ENCODE measurements at places on chromosomes 7 and 10.
A peak's percentile ranks its signal among the peaks of the same experiment; 100 is the strongest.

GRCh38 chr10:120600871-120601649, 144.0 kb downstream of the PLPP4 start:
- no peak for DNase-seq

GRCh38 chr7:121062671-121063279, 74.3 kb downstream of the CPED1 start:
- DNase-seq = no peak

DNA sequence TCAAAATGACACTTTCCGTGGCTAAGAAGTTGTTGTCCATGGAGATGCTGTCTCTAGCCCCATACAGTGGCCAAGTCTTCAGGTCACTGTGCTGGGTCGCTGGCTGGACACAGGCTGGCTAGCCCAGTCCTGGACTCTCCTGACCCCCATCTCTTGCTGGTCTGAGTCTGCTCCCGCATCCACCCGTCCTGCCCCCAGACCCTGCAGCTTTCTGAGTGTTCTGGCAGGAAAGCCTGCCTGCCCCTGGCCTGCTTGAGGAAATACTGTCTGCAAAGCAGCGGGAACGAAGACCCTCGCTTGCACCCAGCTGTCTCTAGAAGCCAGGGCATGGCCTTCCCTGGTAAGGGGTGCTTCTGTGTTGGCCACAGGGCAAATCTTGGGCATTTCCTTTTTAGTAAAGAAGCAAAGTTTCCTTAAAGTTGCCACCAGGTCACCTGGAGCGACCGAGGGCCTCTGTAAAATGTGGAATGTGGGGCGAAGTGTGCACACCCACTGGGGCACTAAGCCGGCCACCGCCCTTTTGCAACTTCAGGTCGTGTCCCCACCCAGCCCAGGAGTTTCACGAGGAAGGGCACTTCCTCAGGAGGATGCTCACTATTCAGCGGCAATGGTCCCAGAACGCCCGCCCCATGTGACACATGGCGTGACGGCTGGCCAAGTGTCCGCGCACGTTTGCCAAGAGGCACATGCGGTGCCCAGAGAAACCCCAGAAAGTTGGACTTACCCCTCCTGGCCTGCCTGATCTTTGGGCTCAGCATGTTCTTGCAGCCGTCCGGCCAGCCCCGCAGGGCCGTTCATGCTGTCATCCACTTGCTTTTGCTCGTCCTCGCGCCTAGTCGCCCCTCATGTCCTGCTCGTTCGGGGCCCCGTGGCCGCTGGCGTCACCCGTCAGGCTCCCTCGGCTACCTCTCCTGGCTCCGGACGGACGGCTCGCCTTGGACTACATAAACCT, 558 bp downstream of the ARHGAP22 start:
- no peak for DNase-seq

GRCh38 chr10:78861529-78862327, 207.0 kb upstream of the ZMIZ1 start:
- no peak for DNase-seq

- peak; percentile 40 for DNase-seq
Observed at GRCh38 chr7:39950473-39951225, 593 bp downstream of the CDK13 start.

DNA sequence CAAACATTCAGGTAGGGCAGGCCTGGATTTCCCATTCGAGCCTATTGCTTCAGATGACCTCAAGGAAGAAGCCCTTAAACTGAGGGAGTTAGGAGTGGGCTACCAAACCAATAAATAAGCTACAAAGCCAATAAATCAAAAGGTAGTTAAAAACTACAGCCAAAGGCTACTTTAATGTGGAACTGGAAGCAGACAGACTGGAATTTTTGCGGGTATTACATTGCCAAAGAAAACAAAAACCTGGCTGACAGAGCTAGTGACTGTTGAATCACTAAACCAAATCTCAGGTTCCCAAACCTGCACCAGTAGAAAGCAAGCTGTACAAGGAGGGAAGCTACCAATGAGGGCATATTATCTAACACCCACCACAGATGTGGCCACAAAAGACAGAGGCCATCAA, 315.6 kb downstream of the GRM8 start:
- DNase-seq = no peak

DNA sequence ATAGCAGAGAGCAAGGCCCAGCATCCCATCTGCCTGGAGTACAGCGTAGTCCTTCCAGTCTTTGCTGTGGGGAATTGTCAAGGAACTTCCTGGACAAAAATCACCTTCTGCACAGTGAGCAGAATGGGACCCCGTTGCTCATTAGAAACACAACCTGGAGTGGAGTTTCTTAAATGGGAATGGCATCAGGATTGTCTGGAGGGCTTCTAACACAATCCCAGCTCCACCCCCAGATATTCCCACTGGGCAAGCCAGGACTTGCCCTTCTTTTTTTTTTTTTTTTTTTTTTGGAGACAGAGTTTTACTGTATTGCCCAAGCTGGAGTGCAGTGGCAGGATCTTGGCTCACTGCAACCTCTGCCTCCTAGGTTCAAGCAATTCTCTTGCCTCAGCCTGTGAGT, 356.4 kb downstream of the GALNT17 start:
- no peak for DNase-seq

GRCh38 chr7:152911226-152911560, 151.6 kb downstream of the ACTR3B start:
- DNase-seq = no peak

DNA sequence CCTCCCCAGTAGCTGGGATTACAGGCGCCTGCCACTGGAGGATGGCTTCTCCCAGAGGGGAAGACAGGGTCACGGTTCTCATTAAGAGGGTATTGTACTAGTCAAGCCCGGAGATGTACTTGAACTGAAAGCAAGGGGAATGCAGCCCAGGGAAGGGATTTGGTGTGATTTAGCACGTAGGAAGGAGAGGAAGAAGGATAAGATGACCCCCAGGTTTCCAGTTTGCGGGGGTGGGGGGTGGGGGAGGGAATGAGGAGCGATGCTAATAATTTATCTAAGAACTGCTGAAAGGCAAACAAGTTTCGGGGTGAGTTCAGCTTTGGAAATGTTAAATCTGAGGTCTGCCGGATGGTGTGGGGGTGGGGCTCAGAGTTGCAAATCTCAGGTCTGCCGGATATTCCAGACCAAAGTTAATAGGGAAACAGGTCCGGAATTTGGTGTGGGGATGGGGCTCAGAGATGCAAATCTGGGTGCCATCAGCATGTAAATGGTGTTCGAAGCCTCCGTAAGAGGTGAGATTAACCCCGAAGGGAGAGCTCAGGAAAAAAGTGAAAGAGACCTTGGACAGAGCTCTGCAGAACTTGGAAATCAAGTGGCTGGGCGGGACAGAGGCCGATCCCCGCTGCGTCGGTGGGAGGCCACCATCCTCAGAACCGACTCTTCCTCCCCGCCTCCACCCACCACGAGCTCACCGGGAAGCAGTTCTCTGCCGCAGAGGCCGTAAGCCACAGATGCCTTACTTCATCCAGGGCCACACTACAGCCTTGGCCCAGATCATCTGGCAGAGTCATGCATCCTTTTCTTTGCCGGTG, 1.6 kb upstream of the SEPHS1 start:
- DNase-seq = no peak

- DNase-seq = no peak
Observed at GRCh38 chr10:14244147-14244546, 86.6 kb downstream of the FRMD4A start.

DNA sequence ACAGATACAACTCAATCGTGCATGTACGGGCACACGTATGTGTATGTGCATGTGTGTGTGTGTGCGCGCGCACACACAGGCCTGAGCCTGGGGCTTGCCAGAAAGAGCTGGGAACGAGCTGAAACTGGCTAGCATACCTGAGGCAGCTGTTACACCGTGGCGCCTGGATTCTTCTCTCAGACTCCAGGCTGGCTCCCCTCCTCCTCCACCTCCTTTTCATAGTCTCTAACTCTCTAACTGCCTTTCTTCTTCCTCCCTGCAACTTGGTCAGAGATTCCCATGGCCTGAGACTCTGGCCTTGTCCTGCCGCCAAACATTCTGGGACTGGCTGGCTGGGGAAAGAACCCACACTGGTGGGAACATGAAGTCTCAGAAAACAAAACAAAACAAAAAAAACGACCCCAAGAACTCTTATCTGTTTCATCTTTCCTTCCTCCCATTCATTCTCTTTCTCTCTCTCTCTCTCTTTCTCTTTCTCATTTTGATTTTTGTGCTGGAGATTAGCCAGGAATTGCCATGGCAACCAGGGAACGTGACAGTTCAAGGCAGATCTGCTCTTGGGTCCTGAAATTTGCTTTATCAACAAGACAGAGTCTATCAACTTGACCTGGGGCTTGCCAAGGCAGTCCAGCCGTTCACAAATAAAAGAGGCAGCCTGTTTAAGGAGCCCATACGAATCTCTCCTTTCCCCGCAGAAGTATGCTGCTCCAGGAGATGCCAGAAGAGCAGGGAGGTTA, 76.8 kb upstream of the SEM1 start:
- DNase-seq = no peak

DNA sequence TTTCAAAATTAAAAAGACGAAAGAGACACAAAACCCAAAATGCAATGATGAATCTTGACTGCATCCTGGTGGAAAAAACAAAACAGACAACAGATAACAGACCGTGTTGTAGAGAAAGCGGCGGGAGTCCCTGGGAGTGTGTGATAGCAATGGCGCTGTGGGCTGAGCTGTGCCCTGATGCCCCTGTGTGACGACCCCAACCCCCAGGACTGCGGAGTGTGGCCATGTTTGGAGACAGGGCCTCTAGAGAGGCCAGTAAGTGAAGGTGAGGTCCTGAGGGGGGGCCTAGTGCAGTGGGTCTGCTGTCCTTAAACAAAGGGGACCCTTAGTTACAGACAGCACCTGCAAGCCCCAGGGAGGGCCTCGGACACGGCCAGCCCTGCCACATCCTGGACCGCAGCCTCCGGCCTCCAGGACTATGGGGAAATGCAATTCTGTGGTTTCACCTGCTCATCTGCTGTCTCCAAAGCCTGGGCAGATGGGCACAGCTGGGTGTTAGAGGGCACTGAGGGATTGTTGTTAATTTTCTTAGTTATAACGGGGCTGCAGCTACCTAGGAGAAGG, 277.7 kb downstream of the DNAJB6 start:
- DNase-seq = no peak
